ENCODE measurements at places on chromosomes 7 and 10. TPM values are rescaled to one million over a fixed set of nuclear protein-coding genes. Genes with fewer than 3 reads are reported as not detected.

Gene OR6B1
- not detected for total RNA-seq

Gene AKR1D1
- not detected for total RNA-seq

Gene CRHR2
- total RNA-seq: not detected

GRCh38 chr7:94738071-94738470 lies 82.1 kb upstream of the SGCE start:
- DNase-seq: no peak

DNA sequence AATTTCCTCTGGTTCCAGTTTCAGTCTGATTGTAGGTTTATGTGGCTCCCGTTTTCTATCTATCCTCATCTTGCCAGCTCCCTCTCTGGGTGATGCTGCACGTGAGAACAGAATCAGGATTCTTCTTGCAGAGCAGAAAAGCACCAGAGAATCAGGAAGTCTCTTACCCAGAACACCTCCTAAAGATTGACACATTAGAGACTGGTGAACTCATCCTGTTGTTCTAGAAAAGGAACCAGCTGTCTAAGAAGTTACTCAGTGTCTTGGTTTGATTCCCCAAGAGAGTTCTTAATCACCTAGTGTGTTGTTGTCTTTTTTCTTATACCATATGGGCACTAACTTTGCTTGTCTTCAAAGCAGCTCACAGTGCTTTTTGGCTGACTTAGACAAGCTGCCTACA lies 152.4 kb downstream of the DGKI start:
- peak; percentile 17 for DNase-seq

- no peak for DNase-seq
These were observed 7.2 kb upstream of the LAMTOR4 start for GRCh38 chr7:100141555-100141949.

DNA sequence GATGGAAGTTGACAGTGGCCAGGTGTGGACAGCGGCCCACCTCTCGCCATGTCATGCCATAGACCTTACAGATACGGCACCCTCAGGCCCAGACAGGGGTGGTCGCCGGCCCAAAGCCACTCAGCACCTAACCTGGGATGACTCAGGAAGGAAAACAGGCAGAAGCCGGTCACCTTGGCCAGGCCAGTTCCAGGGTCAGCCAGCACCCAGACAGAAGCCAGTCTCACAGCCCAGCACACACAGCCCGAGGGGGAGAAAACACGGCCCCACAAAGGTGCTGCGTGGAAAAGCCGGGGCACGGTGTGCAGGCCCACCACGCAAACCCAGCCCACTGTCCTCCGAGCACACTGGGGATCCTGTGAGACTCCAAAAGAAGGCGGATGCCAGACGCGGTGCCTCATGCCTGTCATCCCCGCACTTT lies 95.2 kb upstream of the DNAAF5 start:
- DNase-seq: no peak

- no peak for DNase-seq
These were observed 130.9 kb downstream of the PHF14 start for GRCh38 chr7:11104578-11104977.

DNA sequence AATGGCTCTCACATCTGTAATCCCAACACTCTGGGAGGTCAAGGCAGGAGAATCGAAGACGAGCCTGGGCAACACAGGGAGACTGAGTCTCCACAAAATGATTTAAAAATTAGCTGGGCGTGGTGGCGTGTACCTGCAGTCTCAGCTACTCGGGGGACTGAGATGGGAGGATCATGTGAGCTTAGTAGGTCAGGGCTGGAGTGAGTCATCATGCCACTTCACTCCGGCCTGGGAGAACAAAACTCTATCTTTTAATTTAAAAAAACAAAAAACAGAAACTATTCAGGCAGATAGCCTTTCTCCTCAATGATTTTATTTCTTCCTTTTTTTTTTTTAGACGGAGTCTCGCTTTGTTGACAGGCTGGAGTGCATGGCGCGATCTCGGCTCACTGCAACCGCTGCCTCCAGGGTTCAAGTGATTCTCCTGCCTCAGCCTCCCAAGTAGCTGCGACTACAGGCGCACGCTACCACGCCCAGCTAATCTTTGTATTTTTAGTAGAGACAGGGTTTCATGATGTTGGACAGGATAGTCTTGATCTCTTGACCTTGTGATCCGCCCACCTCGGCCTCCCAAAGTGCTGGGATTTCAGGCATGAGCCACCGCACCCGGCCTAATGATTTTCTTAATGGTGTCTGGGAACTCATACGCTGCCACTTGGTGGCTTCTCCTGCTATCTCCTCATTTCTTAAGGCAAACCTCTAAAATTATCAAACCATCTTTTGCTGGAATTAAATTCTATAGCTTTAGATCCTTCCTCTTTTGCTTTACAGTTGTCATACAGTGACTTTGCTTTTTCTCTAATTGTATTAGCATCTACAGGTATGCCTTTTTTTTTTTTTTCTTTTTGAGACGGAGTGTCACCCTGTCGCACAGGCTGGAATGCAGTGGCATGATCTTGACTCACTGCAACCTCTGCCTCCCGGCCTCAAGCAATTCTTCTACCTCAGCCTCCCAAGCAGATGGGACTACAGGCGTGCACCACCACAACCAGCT lies 22.9 kb downstream of the SRPK2 start:
- DNase-seq: no peak

- no peak for DNase-seq
These were observed 22.5 kb upstream of the HIBADH start for GRCh38 chr7:27685209-27685608.

DNA sequence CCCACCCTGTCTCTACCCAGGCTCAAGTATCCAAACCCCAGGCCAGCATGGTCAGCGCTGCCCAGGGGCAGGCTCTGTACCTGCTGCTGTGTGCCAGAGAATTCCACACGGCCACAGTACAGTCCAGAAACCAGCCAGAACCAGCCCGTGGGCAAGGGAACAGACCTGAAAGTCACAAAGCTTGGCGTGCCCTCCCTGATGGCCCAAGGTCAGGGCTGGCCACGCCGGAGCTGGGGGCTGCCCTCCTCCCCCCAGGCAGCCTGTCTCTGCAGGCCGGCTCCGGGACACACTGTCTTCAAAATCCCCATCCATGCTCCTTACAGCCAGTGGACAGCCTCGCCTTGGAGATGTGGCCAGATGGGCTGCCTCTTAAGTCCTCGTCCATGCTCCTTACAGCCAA lies 78.4 kb downstream of the CTBP2 start:
- DNase-seq: no peak

GRCh38 chr7:25579778-25580075 lies 351.4 kb upstream of the NPVF start:
- DNase-seq: no peak

- no peak for DNase-seq
These were observed 12.9 kb downstream of the ZNF800 start for GRCh38 chr7:127379642-127380041.

GRCh38 chr10:112967200-112967599 lies 17.2 kb downstream of the TCF7L2 start:
- DNase-seq: peak; percentile 95

DNA sequence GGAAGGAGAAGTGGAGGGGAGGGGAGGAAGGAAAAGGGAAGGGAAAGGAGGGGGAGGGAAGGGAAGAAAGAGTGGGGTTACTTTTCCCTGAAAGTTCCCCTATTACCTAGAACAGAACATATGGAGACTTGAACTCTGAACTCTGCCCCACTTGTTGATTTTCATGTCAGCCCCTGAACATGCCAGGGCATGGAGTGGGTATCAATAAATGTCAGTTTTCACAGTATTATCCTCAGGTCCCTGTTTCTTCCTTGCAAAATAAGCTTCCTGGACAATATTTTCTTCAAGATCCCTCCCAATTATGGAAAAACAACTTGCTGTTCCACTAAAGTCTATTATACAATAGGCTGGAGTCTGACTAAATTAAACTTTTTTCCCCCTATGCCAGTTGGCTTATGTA lies 46.9 kb upstream of the LYZL1 start:
- DNase-seq: no peak

DNA sequence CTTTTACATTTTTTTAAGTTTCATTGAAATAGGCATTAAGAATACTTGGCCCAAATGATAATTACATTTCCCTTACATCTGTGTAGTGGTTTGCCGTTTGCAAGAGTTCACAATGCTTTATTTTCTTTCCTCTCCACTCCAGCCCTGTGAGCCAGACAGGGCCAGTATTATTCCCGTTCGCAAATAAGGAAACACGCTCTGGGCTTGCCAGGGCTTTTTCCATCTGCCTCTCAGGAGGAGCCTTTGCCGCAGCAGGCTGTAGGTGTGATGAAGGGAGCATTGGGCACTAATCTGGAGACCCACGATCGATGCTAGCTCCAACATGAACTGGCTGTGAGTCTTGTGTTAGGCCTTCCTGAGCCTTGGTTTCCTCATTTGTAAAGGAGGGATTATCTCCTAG lies 154.4 kb downstream of the GALNT17 start:
- no peak for DNase-seq

DNA sequence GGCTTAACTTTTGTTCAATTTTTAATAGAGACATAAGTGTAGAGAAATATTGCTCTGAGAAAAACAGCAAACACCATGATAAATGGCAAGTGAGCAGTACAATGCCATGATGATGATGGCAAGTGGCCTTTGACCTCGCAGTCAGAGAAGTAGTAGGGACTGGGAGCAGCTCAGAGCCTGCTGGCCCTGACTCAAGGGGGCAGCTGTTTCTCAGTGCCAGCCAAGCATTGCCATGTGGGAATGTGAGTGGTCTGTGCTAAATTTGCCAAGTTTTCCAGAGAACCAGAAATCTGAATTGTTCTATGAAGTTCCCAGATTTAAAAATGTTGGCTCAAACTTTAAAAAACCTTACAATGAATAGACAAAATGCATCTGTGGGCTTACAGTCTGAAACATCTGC lies 187.9 kb downstream of the BICC1 start:
- DNase-seq: no peak

DNA sequence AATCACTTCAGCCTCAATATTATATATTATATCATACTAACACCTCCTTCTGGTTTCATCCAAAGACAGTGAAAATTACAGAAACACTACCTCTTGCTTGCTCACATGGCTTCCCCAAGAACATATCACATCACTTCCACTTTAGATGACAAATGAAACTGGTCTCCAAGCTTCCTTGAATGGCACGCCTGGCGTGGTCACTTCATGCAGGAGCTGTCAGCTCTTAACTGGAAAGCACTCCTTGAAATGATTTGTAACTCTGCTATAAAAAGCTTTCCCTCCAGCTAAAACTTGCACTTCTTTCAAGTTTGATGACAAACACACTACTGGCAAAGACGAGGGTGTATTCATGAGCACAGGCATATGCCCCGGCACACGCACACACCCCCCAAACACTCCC lies 84.1 kb upstream of the INHBA start:
- DNase-seq: no peak

GRCh38 chr7:151456782-151457181 lies 16.8 kb upstream of the CRYGN start:
- DNase-seq: no peak

DNA sequence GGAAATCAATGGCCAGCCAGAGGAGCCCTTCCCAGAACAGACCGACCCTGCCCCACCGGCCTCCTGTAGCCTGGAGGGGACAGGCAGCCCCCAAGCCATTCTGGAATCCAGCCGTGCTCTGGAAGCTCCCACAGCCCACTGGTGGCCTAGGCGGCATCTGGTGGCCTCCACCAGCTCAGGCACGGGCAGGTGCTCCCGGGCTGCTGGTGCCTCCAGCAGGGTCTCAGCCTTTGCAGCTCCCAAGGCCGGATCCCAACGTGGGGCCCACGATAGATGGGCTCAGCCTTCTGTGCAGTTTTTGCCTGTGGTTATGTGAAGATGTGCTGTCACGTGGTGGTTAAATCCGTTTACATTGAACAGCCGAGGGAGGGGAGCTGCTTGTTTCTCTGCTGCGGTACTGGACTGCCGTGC lies 44.4 kb downstream of the JAKMIP3 start:
- no peak for DNase-seq

GRCh38 chr10:43222210-43222720 lies 44.6 kb downstream of the RASGEF1A start:
- DNase-seq: no peak

GRCh38 chr7:152025937-152026890 lies 740 bp downstream of the GALNT11 start:
- DNase-seq: no peak

DNA sequence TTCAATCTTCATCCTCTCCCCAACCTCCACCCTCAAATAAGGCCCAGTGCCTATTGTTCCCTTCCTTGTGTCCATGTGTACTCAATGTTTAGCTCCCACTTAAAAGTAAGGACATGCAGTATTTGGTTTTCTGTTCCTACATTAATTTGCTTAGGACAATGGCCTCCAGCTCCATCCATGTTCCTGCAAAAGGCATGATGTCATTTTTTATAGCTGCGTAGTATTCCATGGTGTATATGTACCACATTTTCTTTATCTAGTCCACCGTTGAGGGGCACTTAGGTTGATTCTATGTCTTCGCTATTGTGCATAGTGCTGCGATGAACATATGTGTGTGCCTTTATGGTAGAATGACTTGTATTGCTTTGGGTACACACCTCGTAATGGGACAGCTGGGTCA lies 7.2 kb upstream of the NEUROG3 start:
- DNase-seq: no peak

GRCh38 chr7:66921918-66922486 lies 977 bp downstream of the TMEM248 start:
- DNase-seq: no peak

DNA sequence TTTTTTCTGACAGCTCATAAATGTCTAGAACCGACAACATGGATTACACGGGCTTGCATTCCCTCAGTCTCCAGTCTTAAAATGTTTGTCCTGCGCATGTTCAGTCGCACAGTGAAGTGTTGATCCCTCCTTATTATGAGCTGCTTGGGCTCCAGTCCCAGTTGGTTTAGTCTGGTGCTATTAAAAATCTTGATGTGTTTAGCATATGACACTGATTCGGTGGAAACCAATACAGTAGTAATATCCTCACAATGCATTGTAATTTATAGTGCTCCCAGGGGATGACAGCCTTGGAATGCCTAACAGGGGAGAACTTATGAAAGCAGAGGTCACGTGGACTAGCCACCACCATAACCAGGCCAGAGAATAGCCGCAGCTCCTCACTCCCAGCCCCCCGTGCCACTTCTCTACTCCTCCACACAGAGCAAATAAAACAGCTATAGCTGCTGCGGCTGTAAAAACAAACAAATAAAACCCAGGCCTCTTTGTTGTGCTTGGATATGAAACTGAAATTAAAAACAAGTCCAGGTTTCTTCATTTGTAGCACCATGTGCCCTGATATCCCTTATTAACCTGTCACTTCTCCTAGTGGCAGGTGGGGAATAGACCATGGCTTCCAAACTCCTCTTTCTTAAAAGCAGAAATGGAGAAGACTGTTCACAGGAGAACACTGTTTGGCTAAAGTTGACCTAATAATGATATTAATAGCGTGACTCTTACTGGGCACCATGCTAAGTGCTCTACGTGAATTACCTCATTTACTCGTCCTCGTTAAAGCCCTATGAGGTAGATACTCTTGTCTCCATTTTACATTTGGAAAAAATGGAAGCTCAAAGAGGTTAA lies 7.7 kb downstream of the DPCD start:
- DNase-seq: no peak

- DNase-seq: no peak
These were observed 5.0 kb downstream of the VIPR2 start for GRCh38 chr7:159139639-159140038.
